ENCODE measurements at places on chromosomes 2 and 18.

- DNase-seq, result no peak
Measured at GRCh38 chr2:216498070-216498378, 620 bp upstream of the RPL37A start.

GRCh38 chr2:197307236-197307932 lies 3.2 kb downstream of the ANKRD44 start:
- DNase-seq, result no peak

DNA sequence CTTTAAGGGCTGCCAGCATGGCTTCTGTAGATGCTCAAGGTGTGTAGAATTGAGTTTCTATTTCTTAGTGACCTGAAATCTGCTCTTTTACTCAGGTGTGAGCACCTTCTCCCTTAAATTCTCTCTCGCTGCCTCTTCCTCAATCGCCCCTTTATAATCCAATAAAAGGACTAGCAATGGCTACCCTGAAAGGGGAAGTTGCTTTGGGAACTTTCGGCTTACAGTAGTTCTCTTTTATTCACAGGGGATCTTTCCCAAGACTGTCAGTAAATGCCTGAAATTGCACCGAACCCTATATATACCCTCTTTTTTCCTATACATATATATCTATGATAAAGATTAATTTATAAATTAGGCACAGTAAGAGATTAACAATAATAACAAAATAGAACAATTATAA lies 121.8 kb downstream of the ACTR3 start:
- DNase-seq, result no peak

- DNase-seq, result no peak
Measured at GRCh38 chr18:59001166-59001565, 136.5 kb downstream of the ZNF532 start.

DNA sequence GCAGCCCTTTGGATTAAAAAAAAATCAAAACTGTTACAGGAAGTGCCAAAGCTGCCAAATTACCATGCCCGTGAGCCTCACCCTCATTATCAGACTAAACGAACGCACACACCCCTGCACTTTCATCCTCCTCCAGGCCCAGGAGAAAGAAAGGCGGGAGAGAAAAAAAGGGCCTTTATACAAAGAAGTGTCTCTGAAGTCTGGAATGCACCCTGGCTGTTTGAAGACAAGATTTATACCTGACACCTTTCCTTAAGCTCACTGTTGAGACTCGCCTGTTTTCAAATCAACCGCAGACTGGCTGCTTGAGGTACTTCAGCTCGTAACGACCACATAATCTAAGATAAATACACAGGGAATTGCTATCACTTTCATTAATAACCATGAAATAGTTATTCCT lies 31.0 kb downstream of the EDAR start:
- no peak for DNase-seq

DNA sequence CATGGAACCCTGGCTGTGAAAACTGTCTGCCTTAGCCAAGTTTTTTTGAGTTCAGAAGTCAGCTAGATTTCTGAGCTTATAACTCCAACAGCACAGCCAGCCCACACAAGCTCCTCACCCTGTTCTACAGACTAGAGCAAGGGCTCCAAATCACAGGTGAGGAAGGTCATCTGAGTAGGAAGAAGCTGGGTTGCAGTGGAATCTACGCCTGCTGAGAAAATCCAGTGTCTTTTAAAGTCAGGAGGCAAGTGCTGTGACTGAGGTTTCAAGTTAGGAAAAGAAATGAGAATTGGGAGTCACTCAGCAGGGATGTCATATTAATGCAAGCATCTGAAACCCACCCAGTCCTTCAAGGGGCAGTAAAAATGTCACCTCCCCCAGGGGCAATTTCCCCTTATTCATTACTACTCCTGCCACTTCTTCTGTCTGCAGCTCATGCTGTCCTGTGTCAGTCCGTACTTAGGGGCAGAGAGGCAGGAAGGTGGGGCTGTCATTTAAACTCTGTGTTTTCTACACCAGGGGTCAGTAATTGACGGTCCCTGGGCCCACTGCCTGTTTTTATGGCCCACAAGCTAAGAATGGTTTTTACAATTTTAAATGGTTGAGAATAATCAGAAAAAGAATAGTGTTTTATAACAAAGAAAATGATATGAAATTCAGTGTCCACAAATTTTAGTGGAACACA lies 551.1 kb downstream of the BCL11A start:
- DNase-seq, result no peak

DNA sequence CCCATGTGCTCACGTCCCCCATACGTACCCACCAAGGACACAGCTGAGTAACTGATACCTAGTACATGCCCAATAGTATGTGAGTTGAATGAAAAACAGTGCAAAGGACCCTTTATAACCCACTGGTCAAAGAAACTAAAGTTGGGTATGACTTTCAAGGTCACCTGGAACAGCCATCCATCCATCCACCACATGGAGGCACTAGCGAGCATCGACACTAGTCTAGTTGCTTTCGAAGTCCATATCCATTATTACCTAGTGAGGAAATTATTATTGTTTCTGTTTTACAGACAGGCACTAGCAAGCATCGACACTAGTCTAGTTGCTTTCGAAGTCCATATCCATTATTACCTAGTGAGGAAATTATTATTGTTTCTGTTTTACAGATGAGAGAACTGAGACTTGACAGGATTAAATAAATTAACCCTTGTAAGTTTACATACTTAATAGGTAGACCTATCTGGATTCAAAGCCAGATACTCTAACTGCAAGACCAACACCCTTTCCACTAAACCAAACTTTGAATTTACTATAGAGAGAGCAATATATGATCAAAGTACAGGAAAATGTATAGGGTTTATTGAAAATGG lies 233.7 kb downstream of the METTL4 start:
- DNase-seq, result no peak

Data from femur (tissue), 1 donor.